Germinal center (tissue), 1 donor: ENCODE measurements at places on chromosomes 1 and 21.

- no peak for DNase-seq
These were observed 27.4 kb downstream of the LAMB3 start for GRCh38 chr1:209624558-209625549.

DNA sequence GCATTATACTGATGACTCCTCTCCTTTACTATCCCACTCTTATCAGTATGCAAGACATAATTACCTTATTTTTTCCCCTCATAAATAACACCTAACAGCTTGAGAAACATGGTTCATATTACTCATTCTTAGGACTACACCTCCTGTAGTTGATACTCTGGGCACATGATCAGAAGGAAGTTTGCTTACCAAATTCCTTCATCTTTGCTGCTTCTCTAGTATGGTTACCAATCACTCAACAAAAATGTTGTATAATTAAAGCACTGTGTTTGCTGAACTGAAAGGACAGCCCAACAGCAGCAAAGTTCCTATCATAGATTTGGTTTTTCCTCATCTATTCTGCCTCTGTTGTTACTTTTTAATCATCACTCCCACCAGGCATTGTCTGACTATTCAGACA lies 586.3 kb downstream of the LRRIQ3 start:
- no peak for DNase-seq

DNA sequence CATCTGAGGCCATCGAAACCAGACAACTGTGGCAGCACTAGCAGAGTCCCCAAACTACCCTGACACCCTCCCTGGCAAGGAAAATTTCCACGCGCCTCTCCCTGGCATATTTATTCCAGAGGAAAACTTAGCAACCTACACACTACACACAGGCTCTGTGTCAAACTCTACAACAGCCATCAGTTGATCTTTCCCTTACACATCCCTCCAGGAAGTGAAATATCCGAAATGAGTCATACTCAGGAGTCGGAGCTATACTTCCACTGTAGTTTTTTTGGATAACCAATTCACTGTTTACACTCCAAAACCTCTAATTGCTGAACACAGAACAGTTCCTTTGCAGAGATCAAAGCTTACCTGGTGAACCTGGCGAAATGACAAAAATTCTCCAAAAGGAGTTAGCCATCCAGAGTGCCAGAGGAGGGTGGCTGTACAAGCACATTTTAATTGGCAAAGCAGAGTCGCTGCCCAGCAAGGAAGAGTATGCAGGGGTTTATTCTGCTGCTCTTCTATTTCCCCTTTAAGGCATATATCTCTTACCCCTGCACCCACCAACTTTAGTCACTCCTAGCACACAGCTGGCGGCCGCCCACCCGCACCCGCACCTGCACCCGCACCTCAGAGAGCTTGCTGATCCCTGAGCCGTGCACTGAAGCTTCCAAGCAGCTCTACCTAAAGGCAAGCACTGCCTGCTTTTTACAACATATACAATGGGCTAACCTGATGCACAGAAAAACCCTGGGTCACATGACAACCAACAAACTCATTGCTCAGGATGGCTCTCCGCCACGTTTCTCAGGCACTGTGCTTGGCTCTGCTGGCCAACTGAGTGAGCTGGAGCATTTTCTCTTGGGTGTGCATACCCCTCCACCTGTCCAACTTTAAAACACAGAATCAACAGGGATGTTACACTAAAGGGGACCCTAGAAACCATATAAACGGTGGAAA lies 54.9 kb downstream of the CAPZB start:
- DNase-seq, result no peak

DNA sequence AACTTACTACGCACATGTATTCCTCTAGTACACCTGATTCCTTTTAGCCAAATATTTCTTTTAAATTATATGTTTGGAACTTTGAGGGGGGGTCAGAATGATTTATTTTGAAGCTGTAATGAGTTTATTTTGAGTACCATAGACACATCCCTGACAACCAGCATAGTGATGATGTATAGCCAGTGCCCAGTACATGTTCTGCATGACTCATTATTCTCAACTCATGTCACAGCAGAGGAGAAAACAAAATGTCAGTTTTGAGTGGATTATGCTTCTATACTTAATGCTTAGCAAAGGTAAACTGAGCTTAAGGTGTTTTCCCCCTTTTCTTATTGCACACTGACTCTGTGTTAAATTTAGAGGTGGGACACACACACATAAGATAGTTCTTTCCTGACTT lies 22.4 kb upstream of the LEPR start:
- no peak for DNase-seq

DNA sequence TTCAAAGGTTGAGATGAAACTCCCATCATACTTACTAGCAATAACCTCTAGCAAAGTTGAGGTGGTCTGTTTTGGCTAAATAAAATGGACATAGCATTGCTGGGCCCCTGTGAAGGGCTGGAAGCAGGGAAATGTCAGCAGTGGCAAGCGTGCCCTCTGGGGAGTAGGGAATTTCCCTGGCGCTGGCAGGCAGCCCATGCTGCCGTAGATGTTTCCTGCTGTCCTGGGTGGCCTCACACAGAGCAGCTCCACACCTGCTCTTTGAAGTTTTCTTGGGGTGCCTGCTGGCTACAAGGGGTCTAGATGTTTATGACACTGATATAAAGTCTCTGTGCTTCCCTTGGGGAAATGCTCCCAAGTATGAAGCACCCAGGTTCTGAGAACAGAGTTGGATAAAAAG lies 30.2 kb downstream of the ADARB1 start:
- no peak for DNase-seq

GRCh38 chr1:219472596-219472995 lies 140.3 kb downstream of the ZC3H11B start:
- no peak for DNase-seq

DNA sequence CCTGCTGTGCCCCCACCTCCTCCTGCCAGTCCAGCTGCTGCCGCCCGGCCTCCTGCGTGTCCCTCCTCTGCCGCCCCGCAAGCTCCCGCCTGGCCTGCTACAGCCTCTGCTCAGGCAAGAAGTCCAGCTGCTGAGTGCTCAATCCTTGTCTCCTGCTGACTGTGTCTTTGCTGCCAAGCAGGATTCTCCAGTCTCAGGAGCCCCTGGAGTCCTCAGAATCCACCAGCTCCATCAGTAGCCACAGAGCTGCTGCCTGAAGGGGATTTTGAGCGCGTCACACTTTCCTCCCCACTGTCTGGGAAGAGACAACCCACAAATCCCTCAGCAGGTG lies 973 bp downstream of the KRTAP10-11 start:
- no peak for DNase-seq

DNA sequence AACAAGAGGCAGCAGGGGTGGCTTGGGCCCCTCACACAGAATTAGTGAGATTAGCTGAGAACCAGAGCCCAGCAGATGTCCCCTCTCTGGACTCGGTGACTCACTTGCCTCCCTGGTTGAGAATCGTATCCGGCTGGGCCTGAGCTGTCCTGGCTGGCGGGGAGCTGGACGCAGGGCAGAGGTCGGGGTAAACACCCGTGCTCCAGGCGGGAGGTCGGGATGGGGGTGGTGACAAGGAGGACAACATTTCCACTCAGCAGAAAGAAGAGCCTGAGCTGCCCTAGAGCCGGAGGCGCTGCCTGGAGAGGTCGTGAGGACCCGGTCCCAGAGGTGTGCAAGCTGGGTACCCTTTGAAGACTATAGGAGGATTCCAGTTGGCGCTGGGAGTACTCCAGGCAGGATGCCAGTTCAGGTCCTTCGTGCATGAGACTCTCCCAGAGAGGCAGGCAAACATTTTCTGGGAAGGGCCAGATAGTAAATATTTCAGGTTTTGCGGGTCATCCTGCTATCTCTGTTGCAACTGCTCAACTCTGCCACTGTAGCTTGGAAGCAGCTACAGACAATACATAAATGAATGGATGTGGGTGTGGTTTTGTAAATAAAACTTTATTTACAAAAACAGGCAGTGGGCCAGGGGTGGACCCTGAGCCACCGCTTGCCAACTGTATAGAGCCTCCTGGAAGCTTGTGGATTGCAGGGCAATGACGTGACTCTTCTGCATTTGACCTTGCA lies 116.8 kb upstream of the WNT4 start:
- no peak for DNase-seq

GRCh38 chr21:33825915-33826314 lies 89.7 kb downstream of the ATP5PO start:
- DNase-seq, result no peak

DNA sequence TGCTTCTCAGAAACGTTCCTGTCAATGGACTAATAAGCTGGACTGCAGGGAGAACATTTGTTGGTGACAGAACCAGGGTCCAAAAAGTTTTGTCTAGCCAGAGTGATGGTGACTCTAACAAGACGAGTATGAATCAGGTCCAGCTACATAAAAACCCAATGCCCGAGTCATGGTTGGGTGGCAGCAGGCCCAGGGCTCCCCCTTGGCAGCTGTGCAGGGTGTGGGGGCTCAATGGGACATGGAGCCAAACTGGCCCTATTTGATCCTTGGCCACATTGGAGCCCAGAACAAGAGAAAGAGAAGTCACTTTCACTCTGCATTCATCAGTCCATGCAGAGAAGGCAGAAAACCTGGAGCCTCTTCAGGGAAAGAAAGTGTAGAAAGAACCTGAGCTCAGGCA lies 37.9 kb upstream of the TENT5C start:
- DNase-seq, result no peak

DNA sequence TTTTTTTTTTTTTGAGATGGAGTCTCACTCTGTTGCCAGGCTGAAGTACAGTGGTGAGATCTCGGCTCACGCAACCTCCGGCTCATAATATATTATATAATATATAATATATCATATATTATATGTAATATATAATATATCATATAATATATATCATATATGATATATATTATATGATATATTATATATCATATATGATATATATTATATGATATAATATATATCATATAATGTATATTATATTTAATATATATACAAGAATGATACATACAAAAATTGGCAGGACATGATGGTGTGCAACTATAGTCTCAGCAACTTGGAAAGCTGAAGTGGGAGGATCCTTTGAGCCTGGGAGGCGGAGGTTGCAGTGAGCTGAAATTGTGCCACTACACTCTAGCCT lies 1725.5 kb downstream of the MRPL39 start:
- DNase-seq, result no peak

GRCh38 chr21:32093646-32094462 lies 185.0 kb downstream of the MIS18A start:
- DNase-seq, result no peak

DNA sequence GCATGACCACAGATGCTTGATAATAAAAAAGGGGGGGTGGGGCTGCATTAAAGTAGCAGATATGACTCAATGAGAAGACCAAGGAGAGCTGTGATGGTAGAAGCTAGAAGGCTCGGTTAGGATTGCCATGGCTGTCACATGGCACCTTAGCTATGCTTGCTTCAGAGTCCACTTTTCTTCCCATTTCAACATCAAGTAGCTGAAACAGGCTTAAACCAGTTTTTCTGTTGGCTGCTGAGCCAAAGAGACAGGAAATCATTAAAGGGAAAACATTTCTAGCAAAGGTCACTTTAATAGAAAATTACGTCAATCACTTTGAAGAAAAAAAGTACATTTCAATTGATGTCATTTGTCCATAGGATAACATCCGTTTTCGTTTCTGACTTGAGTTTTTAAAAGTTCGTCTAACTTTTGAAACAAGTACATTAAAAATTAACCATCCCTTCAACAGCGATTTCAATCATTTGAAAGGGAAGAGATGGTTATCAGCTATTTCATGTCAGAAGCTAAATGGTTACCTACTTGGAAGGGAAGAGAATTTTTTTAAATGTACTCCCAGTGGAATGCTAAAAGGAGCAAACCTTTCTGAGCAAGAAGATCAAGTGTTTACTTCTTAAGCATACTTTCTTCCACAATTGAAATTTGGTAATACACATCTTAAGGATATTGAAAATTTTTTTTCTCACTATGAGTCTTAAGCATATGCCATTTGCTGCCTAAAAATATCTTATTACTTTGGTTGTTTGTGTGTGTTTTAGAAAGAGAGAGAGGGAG lies 488.1 kb upstream of the PRMT6 start:
- no peak for DNase-seq

DNA sequence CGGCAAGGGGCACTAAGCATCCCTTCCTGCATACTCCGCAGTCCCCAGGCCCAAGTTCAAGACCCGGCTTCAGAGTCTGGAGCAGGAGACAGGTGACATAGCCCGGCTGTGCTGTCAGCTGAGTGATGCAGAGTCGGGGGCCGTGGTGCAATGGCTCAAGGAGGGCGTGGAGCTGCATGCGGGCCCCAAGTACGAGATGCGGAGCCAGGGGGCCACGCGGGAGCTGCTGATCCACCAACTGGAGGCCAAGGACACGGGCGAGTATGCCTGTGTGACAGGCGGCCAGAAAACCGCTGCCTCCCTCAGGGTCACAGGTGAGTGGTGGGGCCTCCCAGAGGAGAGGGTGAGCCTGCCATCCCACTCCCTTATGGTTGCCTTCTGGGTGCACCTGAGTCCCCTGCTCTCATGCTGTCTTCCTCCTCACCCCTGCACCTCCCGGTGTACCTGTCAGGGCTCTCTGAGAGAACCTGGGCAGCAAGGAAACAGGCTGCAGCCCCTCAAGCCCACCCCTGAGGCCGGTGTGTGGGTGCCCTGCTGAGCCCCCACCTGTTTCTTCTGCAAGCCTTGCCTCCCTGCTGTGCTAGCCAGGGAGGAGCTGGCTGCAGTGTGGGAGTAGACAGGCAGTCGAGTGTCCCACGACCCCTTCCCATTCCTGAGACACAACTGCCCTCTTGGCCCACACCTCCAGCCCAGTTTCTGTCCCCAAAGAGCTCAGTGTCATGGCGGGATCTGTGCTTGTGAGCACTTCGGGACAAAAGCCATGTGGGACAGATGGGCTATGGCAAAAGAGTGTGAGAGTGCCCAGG lies 99.2 kb downstream of the TRIM11 start:
- no peak for DNase-seq

DNA sequence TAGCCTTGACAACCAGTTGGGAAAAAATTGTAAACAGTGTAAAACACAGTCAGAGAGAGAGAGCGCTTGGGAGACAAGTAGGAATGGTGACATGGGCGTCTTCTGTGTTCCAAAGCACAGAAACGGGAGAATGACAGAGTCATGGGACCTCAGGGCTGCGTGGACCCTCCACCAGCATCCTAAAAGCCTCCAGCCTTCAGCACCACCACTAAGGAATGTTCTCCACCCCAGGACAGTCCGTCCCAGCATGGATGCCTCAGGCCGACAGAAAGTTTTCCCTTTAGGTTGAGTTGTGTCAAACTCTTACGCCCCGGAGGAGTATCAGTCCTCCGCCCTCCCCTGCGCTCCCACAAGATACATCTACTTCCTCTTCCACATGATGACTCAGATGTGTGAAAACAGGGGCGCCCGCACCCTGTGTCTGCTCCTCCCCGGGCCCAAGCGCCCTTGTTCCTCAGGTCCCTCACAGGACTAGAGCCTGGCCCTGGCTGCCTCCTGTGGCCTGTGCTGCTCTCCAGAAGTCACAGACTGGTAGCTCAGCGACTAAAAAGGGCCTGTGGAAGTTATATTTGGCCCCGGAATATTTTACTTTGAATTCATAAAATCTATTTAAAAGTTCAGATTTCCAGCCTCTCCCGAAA lies 63.9 kb upstream of the EFHD2 start:
- DNase-seq, result no peak

DNA sequence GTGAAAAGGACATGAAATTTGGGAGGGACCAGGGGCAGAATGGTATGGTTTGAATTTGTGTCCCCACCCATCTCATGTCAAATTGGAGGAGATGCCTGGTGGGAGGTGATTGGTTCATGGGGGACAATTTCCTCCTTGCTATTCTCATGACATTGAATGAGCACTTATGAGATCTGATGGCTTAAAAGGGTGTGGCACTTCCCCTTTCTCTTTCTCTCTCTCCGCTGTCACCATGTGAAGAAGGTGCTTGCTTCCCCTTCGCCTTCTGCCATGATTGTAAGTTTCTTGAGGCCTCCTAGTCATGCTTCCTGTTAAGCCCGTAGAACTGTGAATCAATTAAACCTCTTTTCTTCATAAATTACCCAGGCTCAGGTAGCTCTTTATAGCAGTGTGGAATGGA lies 7.6 kb upstream of the GBP4 start:
- no peak for DNase-seq

- no peak for DNase-seq
These were observed 14.4 kb downstream of the MAPKAPK2 start for GRCh38 chr1:206699000-206699586.
